Astrocyte (in vitro differentiated cells and primary cell): ENCODE measurements at places on chromosomes 11 and 22. TPM values are rescaled to one million over a fixed set of nuclear protein-coding genes. Genes with fewer than 3 reads are reported as not detected.

DNA sequence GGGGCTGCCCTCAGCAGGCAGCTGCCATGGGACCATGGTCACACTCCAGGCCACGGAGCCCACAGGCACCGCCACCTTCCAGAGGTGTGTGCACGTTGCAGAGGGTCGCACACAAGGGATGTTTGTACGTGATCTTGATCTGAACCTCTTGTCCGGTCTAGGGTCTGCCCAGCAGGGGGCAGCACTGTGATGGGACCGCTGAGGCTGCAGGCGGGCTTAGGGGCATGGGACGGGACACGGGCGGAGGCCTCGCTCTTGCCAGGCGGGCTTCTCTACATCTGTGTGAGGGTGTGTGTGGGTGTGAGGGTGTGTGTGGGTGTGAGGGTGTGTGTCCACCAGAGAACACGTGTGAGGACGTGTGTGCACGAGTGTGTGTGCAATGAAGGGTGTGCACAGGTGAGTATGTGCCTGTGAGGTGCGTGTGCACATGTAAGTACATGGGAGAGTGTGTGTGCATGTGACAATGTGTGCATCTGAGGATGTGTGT is 52.4 kb downstream of the CACNA1I start:
- DNase-seq: no peak

DNA sequence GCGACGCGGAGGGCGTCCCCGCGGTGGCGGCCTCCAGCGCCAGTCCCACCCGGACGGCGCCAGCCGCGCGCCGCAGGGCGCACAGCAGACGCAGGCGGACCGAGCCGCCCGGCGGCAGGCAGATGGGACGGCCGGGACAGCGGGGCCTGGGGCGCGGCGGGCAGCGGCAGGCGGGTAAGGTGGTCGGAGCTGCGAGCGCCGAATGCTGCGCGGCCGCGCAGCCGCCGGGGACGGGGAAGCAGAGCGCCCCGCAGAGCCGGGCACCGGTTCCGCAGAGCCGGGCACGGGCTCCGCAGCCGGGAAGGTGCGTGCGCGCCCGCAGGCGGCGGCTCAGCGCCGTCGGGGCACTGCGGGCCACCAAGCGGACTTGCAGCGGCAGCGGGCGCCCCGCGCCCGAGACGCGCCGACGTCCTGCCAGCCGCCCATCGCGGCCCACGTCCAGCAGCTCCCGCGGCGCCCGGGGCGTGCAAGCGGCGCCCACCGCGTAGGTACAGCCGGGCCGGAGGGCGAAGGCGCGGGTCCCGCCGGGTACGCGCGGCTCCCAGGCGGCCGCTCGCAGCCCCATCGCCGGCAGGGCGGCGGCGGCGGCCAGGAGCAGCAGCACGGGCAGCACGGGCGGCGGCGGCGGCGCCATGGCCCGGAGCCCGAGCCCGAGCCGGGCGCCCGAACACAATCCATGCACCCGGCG is 739 bp downstream of the CELSR1 start:
- DNase-seq: no peak

DNA sequence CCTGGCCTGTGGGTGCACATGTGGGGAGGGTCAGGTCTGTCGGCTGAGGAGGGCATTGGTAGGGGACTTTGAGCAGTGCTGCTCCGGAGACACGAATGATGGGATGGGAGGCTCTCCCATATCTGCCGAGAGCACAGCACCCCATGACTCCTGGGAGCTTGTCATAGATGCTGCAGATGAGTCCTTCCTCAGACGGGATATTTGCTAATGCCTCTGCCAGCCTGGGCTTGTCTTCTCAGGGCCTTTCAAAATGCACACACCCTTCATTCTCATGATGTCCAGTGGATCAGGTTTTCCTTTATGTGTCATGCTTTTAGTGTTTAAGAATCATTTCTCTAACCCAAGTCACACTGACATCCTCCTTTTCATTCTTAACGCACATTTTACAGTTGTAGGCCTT is 8.1 kb upstream of the RNH1 start:
- DNase-seq: no peak

Gene SEZ6L
- 2.2 and 2.3 TPM in 2 replicates for total RNA-seq

GRCh38 chr11:12288931-12289666 is 88.3 kb upstream of the PARVA start:
- no peak for DNase-seq
